ENCODE measurements at places on chromosomes 5 and 9.

- DNase-seq = no peak
Observed at GRCh38 chr5:133114166-133114932, 62.5 kb downstream of the HSPA4 start.

DNA sequence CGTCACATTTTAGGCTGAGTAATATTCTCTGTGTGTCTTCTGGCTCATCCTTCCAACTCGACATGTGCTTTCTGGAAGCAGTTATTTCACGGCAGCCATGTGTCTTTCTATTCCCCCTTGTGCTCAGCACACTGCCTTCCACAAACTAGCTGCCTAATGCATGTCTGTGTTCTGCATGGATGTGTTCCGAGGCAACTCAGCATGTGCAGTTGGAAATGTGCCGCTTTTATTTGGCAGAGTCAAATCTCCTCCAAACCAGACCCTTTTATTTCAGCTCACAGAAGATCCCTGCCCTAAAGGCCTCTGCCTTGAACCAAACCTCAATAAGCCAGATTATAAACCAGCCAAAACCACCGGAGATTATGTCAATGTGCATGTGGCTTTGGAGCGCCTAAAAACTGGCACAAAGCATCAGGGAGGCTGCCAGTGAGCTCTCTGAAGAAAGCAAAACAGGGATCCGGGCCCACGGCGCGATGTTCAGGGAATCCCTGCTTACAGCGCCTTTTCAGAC, 360.2 kb downstream of the DEPDC1B start:
- DNase-seq = no peak

- DNase-seq = no peak
Observed at GRCh38 chr5:143652108-143652700, 159.8 kb upstream of the HMHB1 start.

GRCh38 chr9:70034271-70034711, 9.4 kb upstream of the MAMDC2 start:
- DNase-seq = no peak

GRCh38 chr9:34451545-34451944, 6.8 kb downstream of the FAM219A start:
- DNase-seq = no peak

DNA sequence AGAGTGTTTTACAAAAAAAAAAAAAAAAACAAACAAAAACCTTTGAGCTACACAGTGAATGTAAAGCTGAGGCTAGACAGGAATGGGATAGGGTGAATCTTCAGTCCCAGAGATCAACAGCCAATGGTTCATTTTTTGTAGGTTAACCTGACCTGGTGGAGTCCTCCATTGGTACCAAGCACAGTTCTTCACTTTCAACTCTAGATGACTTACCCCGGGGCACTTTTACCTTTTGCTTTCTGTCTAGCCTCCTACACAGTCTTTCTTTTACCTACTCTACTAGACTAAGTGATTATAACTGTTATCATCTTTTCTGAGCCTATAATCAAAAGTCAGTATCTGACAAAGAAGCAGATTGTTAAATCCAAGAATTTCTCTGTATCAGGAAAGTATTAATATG, 50.9 kb downstream of the ANXA2R start:
- DNase-seq = no peak

- no peak for DNase-seq
Observed at GRCh38 chr9:93216073-93216365, 32.1 kb downstream of the WNK2 start.

DNA sequence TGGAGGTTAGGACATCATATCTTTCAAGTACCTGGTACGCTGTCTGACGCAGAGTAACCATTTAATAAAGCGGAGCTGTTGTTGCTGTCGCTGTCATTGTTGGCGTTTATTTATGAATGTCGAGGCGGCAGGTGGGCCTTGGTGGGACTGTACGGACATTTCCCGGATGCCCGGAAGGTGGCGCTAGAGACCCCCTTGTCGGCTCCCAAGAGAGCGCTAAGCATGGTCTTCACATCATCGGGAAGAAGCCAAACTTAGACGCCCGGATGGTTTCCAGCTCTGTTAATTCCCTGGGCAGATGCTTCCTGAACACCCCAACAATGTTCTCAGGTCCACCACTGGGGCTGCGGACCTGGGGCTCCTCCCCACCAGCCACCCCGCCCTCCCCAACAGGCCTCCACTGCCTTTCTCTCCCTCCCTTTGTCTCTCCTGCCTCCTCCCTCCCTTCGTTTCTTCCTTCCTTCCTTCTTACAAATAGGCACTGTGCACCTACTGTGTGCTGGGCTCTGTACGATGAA, 54.1 kb downstream of the DUSP1 start:
- peak; percentile 68 for DNase-seq

GRCh38 chr5:43300112-43300511, 13.1 kb downstream of the HMGCS1 start:
- no peak for DNase-seq

DNA sequence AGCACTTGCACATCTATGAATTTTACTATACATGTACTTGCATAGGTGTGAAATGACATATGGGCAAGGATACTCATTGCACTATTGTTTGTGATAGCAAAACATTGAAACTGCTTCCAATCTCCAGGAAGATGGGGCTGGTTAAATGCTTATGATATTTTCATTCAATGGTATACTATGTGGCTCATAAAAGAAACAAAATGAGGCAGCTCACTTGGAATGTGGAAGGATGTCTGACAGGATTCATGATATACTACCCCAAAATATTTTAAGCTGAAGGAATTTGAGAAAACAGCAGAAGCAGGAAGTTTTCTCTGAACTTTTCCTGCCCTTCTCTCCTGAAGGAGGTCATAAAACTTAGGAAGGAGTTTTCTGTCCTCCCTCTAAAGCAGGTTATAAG, 99.6 kb upstream of the CAST start:
- no peak for DNase-seq

DNA sequence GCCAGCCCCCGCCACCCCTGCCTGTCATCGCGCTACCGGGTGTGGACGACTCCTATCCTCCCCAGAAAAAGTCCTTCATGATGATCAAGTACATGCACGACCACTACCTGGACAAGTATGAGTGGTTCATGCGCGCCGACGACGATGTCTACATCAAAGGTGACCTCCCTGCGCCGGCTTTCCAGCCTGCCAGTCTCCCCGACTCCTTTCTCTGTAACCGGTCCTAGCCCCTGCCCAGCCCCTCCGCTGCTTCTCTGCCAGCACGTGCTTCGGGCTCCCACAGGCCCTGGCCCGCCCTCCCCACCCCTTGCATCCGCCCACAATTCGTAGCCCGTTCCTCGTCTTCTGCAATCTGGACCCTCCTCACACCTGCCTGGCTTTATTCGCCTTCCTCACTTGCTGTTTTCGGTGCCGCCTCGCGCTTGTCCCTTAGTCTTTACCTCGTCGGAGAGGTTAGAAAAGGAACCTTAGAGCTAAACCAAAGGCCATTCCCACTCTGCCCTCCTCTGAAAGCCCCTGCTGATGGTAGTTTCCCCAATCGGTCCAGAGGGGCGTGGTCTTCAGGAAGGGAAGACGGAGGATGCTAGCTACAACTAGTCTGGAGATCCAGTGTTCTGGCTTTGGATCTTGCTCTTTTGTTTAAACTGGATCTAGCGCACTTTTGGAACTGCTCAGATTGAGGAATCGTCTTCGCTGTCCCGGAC, 1.4 kb downstream of the CHSY3 start:
- peak; percentile 43 for DNase-seq

DNA sequence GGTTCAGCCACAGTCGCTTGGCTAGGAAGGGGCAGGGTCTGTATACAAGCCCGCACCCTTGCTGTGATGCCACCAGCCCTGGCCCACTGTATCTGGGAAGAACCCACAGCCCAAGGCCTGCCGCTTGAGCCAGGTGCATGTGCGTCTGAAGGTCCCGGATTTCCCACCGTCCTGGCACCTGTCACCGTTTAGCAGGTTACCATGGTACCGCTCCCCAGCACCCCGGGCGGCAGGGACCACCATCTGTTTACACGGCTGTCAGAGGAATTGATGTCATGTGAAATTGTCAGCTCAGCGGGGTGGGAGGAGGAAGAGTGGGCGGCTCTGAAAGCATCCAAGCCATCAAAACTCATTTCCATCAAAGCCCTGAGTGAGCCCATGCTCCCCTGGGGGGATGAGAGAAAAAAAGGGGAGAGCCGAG, 92.7 kb downstream of the HRH2 start:
- no peak for DNase-seq

- no peak for DNase-seq
Observed at GRCh38 chr9:36145970-36146369, 9.4 kb downstream of the GLIPR2 start.

DNA sequence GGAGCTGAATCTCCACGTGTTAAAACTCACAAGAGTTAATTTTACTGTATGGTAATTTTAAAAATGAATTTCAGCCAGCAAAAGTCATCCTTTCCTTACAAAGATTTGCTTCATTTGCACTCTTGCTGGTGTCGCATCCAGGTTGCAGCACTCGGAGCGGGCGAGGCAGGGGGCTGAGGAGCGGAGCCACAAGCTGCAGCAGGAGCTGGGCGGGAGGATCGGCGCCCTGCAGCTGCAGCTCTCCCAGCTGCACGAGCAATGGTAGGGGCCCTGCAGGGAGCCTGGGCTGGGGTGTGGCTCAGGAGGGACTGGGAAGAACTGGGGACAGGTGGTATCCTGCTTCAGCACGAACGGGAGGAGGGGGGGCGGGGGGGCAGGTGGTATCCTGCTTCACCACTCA, 27.1 kb downstream of the HNRNPH1 start:
- peak; percentile 60 for DNase-seq

GRCh38 chr9:107630156-107630555, 140.6 kb upstream of the KLF4 start:
- no peak for DNase-seq

GRCh38 chr5:111972548-111972947, 215.6 kb upstream of the NREP start:
- DNase-seq = no peak

DNA sequence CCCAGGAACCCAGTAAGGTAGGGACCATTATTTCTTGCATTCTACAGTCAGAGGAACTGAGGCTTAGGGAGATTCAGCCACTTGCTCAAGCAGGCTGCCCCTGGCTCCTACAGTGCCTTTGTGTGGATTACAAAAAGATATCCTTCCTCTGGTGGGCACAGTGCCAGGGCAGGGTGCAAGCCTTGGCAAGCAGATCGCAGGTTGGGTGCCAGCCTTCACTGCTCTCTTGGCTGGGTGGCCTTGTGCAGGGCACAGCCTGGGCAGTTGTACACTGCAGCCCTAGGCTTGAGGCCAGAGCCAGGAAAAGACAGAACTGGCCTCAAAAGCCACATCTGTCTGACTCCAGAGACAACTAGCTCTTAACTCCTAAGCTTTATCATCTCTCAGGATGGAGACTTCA, 15.0 kb downstream of the DOCK2 start:
- DNase-seq = no peak

- DNase-seq = no peak
Observed at GRCh38 chr9:96636368-96636767, 16.7 kb upstream of the CDC14B start.

DNA sequence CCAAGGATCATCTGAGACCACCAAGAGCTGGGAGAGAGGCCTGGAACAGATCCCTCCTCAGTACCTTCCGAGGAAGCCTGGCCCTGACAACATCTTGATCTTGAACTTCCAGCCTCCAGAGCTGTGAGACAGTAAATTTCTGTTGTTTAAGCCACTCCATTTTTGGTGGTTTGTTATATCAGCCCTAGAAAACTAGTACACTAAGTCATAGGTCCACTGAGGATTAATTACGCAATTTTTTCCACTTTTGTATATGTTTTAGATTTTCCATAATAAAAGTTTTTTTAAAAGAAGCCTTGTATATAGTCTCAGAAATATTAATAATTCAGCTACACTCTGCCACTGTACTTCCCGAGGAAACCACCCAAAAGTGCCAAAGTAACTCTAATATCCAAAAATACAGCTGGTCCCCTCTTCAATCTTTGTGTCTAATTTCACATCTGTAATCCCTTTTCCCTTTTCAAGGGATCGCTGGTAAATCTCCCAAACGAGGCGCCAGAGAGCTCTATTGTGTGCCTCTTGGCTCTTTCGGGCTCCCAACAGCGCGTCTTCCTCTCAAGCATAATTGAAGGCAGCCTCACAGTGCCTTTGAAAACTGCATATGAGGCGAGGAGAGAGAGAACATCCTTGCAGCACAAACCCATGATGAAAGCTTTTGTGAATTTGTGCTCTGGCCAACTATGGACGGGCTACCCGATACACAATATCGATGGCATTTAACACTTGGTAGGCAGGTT, 32.7 kb downstream of the PRUNE2 start:
- peak; percentile 51 for DNase-seq

GRCh38 chr9:127360250-127360649, 36.7 kb upstream of the SLC2A8 start:
- no peak for DNase-seq

GRCh38 chr5:125256296-125256695, 509.9 kb upstream of the ZNF608 start:
- DNase-seq = no peak

- DNase-seq = no peak
Observed at GRCh38 chr5:143498821-143499220, 95.3 kb upstream of the NR3C1 start.

DNA sequence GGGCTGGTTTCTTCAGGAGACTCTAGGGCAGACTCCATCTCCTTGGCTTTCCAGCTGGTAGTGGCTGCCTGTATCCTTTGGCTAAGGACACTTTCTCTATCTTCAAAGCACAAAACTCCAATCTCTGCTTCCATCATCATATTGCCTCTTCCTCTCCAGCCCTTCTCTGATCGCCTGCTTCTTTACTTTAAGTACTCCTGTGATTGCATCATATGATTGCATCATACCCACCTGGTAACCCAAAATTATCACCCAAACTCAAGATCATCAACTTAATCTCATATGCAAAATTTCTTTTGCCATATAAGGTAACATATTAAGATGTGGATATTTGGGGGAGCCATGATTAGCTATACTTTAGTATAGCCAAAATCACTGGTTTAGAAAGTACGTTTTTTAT, 1092.6 kb upstream of the CDH6 start:
- DNase-seq = peak; percentile 92

DNA sequence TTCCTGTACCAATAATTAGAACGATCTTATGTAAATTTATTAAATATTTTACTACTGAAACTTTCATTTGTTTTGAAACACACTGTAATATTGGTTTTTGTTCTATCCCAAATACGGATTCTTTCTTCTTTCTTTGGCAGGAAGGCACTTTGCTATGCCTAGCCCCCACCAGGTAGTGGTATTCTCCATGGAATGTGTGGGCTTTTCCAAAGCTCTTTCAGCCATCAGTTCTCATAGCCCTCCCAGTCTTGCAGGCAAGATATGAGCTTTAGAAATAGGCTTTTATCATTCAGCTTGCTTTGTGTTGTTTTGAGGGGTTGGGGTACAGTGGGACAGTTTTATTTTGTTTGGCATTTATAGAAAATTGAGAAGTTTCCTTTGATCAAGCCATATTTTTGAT, 107.5 kb downstream of the DMXL1 start:
- DNase-seq = no peak

- DNase-seq = no peak
Observed at GRCh38 chr5:135539430-135540005, 3.8 kb upstream of the NEUROG1 start.

DNA sequence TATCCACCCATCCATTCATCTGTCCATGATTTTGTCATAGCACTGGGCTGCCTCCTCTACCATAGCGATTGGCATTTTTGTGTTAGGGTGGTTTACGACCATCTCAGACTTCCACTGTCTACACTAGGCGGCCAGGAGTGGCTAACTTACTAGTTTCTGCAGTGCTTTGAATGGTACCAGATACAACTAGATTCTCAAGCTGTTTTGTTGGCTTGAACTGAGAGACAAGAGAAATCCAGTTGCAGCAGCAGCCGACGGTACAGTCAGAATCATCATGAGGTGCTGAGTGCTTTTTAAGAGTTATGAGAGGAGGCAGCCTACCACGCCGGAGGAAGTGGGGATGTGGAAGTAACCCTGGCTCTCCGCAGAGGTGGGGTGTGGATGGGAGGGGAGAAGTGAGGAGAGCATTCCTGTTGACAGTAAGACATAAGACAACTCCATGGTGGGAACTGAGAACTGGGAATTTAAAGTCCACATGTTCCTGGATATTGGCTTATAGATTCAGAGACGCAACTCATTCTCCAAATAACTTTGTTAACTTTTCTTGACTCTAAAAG, 27.9 kb downstream of the COL5A1 start:
- no peak for DNase-seq

All from NCI-H510A treated with DMSO at 0.1 percent for 48 hours (cell line).